ENCODE measurements at places on chromosomes 5 and 9.

GRCh38 chr5:115257981-115258380, 4.7 kb downstream of the PGGT1B start:
- DNase-seq = no peak

DNA sequence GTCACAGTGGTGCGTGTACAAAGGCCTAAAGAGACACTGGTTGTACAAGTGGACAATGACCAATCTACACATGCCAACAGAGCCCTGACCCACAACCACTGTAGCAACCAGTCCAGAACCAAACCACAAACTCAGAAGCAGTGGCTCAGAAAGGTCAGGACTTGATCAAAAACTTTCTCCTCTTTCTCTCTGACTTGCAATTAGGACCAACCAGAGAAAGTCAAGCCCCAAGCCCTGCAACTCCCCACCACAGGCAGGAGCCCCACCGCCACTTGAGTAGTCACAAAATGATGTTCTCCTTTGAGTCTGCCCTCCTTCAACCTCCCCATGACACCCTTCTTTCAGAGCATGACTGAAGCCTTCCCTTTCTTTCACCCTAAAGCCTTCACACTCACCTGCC, 291.8 kb downstream of the CDH10 start:
- DNase-seq = no peak

- DNase-seq = no peak
Measured at GRCh38 chr9:130991778-130992681, 16.9 kb upstream of the LAMC3 start.

DNA sequence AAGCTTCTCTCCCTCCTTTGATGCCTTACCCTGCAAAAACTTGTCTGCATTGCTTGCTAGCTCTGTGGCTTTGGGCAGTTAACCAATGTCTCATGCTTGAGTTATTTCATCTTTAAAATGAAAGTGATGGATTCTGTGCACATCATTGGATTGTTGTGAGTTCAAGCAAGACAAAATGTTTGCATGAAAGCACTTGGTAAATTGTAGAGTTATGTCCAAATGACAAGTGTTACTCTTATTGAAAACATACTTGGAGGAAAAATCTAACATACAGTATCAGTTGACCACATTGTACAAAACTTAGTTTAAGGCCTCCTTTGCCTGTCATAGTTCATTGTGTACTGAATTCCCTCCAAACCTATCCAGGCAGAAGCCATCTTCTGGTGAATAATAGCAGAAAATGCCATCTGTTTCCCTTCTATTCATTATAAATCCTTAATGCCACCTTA, 30.0 kb downstream of the TGFBR1 start:
- no peak for DNase-seq

- DNase-seq = no peak
Measured at GRCh38 chr9:136599811-136600660, 54.2 kb upstream of the NOTCH1 start.

GRCh38 chr9:114787214-114787613, 18.6 kb downstream of the TNFSF15 start:
- DNase-seq = no peak

DNA sequence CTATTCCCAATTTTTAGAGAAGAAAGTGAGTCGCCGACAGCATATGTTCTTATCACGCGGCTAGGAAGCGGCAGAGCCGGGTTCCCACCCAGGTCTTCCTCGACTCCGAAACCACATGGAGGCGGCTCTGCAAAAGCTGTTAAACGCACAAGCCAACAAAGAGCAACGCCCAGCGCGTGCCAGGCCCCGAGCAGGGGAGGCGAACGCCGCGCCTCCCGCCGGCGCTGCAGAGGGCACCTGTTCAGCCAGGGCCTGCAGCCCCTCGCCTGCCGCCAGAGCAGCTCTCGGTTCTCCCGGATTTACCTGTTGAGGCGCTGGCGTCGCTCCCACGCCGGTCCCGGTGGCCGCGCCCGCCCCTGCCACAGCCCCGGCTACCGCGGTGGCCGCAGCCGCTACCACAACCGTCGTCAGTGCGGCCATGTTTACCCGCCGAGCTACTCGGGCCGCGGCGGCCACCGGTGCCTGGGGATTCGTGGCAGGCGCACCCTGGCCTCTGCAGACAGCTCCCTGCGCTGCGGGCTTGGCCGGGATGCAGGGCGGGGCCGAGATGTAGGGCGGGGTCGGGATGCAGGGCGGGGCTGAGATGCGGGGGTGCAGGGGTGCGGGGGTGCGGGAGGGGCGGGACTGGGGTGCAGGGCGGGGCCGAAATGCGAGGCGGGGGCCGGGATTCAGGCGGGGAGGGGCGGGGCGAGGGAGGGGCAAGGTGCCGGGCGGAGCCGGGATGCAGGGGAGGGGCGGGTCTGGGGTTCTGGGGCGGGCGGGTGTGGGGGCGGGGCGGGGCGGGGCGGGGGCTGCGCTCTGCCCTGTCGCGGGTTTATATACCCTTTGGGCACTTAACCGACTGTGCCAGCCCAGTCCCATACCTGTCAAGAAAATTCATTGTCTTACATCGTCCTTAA, at the start of gene CCDC112:
Gene CCDC112, minus strand, starts transcription at position 531 of the 899 bp plus-strand sequence. Its CDS starts 111 bp downstream, at position 420.
- DNase-seq = peak; percentile 86

DNA sequence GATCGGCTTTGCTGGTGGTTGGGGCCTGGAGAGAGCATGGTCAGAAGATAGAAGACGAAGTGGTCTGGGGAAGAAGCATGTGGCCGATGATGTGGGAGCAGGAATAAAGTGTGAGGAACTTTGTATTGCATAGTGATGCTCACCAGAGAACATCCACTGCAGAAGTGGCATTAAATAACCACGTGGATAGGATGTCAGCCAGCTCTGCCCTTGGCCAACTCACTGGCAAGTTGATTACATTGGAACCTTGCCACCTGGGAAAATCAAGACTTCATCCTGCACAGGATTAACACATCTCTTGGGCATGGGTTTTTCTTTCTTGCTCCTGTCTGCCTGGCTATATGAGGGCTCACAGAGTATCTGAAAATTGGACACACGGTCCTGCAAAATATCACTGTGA, 217.4 kb downstream of the DMRT2 start:
- DNase-seq = peak; percentile 23

DNA sequence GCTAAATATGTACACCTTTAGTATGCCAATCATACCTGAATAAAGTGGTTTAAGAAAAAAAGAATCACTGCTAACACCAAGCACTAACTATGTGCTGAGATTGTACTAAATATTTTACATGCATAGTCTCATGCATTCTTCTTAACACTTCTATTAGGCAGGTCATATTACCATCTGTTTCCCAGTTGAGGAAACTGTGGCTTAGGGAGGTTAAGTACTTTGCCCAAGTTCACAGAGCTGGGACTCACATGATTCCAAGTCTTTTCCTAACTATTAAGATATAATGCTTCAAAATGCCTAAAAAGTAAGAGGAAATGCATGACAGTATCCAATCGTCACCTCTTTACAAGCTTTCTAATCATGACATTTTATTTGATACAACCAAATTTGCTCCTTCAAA, 69.2 kb upstream of the PLPP6 start:
- no peak for DNase-seq

GRCh38 chr5:18057725-18058124, 423.5 kb downstream of the TAF11L14 start:
- DNase-seq = no peak

DNA sequence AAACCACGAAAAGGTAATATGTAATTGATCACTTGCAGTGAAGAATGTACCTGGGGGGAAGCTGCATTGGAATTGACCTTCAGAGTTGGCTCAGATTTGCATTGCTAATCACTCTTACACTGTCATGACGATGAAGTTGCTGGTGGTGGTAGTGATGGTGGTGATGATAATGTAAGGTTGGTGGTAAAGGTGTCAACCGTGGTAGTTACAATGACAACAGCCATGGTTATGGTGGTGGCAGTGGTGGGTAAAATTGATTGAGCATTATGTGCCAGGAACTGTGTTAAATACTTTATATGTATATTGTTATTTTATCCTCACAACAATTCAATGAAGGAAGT, 282.4 kb downstream of the NR3C1 start:
- no peak for DNase-seq

GRCh38 chr5:118967059-118967508, 21.3 kb downstream of the DTWD2 start:
- DNase-seq = no peak

DNA sequence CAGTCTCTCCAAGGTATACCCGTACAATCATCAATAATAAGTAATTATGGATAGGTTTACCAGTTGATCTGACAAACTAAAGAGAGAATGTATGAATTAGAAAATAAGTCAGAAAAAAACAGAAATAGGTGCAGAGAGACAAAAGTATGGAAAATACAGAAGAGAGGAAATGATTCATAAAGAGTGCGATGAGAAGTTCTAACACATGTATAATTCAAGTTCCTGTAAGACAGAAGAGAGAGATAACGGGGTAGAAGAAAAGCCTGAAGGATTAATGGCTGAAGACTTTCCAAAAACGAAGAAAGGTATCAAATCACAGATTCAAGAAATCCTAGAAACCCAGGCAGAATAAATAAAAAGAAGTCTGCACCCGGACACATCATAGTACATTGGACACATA, 16.2 kb upstream of the SMU1 start:
- no peak for DNase-seq

GRCh38 chr5:62413711-62414110, 1.1 kb downstream of the IPO11 start:
- DNase-seq = no peak

DNA sequence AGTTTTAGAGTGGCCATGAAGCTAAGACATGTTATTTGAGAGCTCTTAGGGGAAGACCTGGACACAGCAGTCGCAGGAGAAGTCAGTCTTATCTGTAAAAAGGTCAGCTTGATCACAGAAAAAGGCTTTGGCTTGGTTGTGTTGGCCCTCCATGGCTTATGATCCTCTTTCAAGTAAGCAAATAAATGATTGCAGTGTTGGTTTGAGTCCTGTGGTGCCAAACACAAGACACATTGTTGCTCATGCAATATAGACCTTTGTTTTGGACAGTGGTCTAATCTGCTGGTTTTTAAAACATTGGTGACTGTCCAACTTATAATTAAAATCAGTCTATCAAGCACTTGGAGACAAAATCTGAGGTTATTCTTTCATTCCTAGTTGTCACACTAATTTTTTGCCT, 54.0 kb downstream of the DOCK8 start:
- DNase-seq = no peak

DNA sequence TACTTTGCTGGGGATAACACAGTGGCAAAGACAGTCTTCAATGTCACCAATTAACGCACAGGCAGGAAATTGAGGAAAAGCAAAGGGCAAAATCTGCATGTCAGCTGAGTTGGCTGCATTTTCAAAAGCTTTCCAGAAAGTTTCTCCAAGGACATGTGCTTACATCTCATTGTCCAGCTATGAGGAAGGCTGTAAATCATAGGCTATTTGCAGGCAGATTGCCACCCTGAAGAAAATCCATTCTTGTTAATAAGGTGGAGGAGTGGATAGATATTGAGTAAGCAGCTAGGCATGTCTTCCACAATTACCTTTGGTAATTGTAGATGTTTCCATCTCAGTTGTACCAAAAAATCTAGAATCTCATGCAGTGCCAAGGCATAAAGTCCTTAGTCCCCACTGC, 278.0 kb upstream of the NUDT12 start:
- no peak for DNase-seq

- no peak for DNase-seq
Measured at GRCh38 chr9:28832168-28832770, 1259.0 kb upstream of the C9orf72 start.

DNA sequence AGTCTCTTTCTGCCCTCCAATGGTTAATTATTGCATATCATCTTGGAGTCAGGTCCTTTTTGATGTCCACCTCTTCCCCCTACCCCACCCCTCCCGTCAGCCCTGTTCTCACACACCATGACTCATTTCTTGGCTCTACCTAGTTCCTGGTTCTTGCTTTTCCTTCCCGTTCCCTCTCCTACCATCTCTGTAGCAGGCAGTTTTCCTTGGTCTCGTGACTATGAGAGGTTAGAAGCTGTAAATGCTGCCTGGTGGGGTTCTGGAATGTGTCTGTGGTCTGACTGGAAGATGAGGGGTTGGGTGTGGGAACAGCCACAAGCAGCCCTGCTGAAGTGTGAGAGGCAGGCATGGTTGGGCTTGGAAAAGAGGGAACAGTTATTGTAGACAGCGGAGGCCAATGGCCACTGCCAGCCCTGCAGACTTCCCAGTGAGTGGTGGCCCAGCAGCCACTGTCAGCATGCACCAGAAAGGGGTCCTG, 18.2 kb downstream of the SLC22A5 start:
- DNase-seq = peak; percentile 76

- DNase-seq = no peak
Measured at GRCh38 chr5:83964271-83964670, 243.6 kb upstream of the HAPLN1 start.

DNA sequence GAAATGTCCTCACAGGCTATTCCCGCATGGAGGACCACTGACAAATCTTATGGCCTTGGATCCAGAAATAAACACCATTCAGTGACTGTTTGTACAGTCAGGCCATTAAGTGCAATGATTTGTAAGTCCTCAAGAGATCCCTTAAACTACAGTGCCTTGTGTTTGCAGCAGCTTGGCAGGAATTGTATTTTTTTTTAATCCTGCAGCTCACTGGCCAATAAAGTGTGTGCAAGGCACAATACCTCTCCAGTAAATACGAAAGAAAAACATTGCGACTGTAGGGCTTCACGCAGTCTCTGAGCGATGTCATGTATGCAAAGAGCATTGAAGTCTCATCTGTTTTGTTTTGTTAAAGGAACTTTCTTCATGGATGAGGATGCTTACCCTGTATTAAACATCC, 74.2 kb upstream of the TUSC1 start:
- DNase-seq = no peak

- no peak for DNase-seq
Measured at GRCh38 chr5:97600486-97600885, 417.4 kb upstream of the RIOK2 start.

DNA sequence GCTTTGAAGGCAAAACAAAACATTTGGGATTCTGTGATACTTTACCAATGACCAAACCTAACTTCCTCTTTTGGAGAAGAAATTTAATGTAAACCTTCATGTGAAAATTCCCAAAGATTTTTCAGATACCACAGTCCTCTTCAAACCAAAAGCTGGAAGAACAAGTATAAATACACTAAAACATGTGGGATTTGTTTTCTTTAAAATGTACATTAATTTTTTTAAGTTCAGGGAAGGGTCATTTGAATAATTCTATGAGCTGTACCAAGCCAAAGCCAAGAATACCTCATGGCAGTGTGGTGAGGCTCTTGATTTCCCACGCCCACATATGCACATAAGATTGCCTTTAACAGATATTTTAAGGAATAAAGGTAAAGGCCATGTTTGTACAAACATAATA, 28.4 kb upstream of the ITGA1 start:
- DNase-seq = no peak

GRCh38 chr5:145859897-145860296, 12.9 kb downstream of the GRXCR2 start:
- no peak for DNase-seq

GRCh38 chr5:163248333-163248732, 189.1 kb upstream of the CCNG1 start:
- no peak for DNase-seq

DNA sequence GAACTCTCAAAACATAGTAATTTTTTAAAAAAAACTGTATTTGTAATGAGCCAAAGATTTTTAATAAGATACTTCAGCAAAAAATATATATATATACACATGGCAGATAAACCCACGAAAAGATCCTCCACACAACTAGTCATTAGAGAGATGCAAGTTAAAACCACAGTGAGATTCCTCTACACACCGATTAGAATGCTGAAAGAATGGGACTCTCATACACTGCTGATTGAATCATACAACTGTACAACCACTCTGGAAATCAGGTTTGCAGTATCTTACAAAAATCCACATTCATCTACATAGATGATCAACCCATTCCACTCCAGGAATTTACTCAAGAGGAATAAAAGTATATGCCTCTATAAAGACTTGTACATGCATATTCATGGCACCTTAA, 43.7 kb downstream of the RASEF start:
- DNase-seq = no peak
